Caco-2 (cell line): ENCODE measurements at places on chromosomes 12 and 14. TPM values are rescaled to one million over a fixed set of nuclear protein-coding genes. Genes with fewer than 3 reads are reported as not detected.

Gene TAS2R19
- 4.8 and 5.7 TPM in 2 replicates for total RNA-seq

DNA sequence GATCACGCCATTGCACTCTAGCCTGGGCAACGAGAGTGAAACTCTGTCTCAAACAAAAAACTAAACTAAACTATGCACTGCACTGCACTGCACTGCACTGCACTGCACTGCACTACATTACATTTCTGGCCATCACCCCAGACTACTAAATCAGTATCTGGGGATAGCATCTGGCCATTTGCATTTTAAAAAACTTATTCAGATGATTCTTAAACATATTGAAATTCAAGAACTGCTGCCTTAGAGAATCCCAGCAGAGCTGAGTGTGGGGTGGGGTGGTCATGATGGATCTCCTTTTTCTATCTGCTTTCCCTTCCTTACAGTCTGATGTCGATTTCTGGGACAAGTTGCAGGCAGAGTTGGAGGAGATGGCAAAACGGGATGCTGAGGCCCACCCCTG, 13.6 kb downstream of the PEX5 start:
- DNase-seq, result no peak
- no peak overlapping the region for H3K27ac ChIP-seq
- no peaks in the 10 kb centered on the region; the same call in 1 of the 2 replicates for H3K4me1 ChIP-seq
- H3K36me3 ChIP-seq, result peaks cover 17% of the 10 kb centered on the region
- no peaks in the 10 kb centered on the region for H3K27me3 ChIP-seq

Gene LTB4R2
- total RNA-seq, result 10.3 and 12.3 TPM in 2 replicates

Gene ESR2
- 0.19 and 0.23 TPM in 2 replicates for total RNA-seq

Gene MYF6
- not detected in 2 replicates for total RNA-seq

DNA sequence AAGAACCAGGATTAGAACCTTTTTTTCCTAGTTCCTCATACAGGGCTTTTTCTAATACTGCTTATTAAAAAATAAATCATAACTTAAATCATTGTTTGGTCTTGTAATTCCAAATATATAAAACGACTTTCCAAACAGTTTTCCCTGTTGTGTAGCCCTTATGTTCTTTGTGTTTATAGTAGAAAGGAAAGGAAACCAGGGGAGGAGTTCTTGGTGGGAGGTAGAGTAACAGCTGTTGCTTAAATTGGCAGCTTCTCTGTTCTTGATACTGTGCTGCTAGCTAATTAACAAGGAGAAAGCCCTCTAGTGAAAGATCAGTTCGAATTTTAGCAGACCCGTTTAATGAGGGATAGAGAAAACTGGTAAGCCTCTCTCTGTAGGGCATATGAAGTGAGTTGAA, 15.0 kb downstream of the SRP54 start:
- no peaks in the 10 kb centered on the region for H3K4me1 ChIP-seq
- H3K4me3 ChIP-seq, result no peak overlapping the region
- no peaks in the 10 kb centered on the region for H3K36me3 ChIP-seq
